Hematopoietic multipotent progenitor cell (in vitro differentiated cells): ENCODE measurements at places on chromosomes 5 and 9. TPM values are rescaled to one million over a fixed set of nuclear protein-coding genes. Genes with fewer than 3 reads are reported as not detected.

The PCAT7 gene
- under 0.01 TPM for total RNA-seq

The PJA2 gene
- total RNA-seq, result 35.8 TPM

The CCL19 gene
- total RNA-seq, result not detected

The AMBP gene
- not detected for total RNA-seq

The SEPTIN8 gene
- 5.4 TPM for total RNA-seq

The CCL27 gene
- total RNA-seq, result not detected

- no peak for DNase-seq
Measured at GRCh38 chr9:134863941-134864820, 16.4 kb upstream of the FCN2 start.

- DNase-seq, result no peak
Measured at GRCh38 chr5:124735169-124735858, 11.1 kb downstream of the ZNF608 start.

GRCh38 chr5:41193456-41194205 is 19.7 kb downstream of the C6 start:
- no peak for DNase-seq

- peak; percentile 10 for DNase-seq
Measured at GRCh38 chr9:37324691-37325490, 97.6 kb upstream of the GRHPR start.

- DNase-seq, result no peak
Measured at GRCh38 chr5:1423901-1424603, 21.2 kb downstream of the SLC6A3 start.

GRCh38 chr5:128241051-128241695 is 157.6 kb downstream of the SLC12A2 start:
- DNase-seq, result no peak

DNA sequence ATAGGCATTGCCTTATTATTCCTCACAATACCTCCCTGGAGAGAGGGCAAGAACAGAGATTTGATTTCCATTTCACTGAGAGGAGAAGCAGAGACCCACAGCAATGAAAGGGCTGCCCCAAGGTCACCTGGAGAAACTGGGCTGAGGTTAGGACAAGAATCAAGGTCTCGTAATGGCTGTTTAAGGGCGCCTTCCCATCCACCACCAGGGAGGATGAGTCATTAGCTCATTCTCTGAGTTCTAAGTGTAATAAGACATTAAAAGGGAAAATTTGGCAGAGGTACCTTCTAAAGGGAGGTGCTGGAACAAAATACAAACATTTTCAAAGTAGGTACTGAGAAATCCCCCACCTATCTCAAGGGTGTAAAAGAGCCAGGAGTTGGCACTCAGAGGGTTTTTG is 52.6 kb upstream of the TCERG1 start:
- DNase-seq, result no peak

GRCh38 chr9:77750981-77751340 is 102.8 kb upstream of the GNA14 start:
- DNase-seq, result no peak

- DNase-seq, result no peak
Measured at GRCh38 chr9:34098307-34098706, 28.2 kb downstream of the DCAF12 start.

DNA sequence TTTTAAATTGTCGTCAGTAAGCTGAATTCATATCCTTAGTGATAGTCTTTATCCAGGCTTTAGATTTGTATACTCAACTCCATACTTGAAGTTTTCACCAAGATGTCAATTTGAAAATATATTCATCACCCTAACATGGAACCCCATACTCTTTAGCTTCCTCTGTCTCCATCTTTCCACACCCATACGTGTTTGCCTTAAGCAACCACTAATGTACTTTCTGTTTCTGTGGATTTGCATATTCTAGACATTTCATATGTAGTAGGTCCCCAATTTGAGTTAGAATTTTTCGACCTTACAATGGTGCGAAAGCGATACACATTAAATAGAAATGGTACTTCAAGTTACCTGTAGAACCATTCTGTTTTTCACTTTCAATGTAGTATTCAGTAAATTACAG is 65.2 kb downstream of the NSD1 start:
- no peak for DNase-seq
